ENCODE measurements at places on chromosomes 5 and 9.

- DNase-seq, result no peak
Measured at GRCh38 chr5:175354964-175355363, 89.0 kb downstream of the DRD1 start.

GRCh38 chr5:80623999-80624398 lies 30.5 kb upstream of the MSH3 start:
- DNase-seq, result no peak

- DNase-seq, result no peak
Measured at GRCh38 chr9:129407905-129408452, 212.9 kb downstream of the C9orf50 start.

DNA sequence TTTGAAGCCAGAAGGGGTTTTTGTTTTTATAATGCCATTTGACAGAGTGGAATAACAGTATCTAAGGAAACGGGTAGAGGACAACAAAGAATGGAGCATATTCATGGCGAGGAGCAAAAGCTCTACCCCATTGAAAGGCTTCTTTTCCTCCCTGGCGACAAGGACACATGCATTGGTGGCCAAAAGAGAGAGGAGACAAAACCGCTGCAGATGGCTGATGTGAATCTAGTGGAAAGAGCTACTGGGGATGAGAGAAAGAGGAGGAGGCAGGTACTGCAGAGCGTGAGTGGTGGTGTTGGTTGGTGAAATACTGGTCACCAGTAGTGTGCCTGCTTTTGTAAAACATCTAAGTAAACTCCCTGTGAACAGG lies 491 bp downstream of the APC start:
- DNase-seq, result no peak

- no peak for DNase-seq
Measured at GRCh38 chr9:128860937-128861336, 20.8 kb downstream of the KYAT1 start.

DNA sequence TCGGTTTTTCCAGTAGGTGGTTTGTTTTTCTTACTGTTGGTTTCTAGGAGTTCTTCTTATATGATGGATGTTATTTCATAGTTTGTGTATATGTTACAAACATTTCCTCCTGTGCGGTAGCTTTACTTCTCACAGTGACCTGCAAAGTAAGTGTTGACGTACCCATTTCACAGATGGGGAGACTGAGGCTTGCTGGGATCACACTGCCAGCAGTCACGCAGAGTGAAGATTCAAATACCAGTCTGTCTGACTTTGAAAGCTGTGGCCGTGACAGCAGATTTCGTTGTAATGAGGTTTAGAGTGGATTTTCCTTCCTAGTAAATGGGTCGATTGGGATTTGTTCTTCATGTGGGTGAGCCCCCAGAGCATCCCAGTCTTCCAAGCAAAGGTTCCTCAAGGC lies 13.0 kb downstream of the DBH start:
- DNase-seq, result no peak

- DNase-seq, result no peak
Measured at GRCh38 chr5:33425314-33425713, 15.5 kb upstream of the TARS1 start.

- DNase-seq, result no peak
Measured at GRCh38 chr9:121299467-121300282, 31.7 kb downstream of the GSN start.

GRCh38 chr9:129458663-129459546 lies 162.0 kb downstream of the C9orf50 start:
- DNase-seq, result no peak

DNA sequence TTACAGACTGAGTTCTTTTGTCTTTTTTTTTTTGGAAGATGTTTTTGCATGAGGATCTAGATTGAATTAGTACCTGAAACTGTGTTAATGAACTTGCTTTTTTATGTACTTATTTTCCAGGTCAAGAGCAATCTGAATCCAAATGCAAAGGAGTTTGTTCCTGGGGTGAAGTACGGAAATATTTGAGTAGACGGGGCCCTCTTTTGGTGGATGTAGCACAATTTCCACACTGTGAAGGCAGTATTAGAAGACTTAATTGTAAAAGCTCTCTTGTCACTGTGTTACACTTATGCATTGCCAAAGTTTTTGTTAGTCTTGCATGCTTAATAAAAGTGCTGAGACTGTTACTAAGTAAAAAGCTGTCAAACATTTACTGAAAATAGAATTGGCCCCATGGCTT lies 14.5 kb downstream of the SLC23A1 start:
- no peak for DNase-seq

DNA sequence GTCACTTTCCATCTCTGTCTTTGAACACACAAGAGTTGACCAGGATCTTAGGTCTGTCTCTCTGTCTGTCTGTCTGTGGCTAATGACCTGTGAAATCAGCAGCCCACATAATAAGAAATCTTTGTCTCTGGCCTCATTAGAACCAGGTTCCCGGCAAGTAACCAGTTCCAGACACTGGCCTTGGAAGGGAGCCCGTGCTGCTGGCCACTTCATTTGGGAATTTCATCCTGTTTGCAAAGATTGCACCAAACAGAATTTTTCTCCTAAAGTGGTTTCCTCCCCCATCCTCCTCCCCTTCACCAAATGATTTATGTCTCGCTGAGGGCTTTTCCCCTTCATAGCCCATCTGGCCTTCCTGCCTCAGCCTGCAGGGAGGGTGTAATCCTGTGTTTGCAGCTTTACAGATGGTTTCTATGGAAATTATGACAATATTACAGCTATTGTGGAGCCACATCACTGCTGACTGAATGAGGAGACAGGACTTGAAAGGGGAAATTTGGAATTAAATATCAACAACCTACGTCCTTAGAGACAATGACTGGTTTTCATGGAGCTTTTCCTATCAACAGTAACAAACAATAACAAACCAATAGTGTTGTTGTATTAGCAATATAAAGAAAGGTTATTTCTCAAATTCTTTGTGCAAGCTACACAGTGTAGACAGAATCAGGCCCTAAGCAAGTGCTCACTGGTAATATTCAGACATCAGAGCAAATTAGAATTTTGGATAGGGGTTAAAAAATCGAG lies 25.7 kb downstream of the DPYSL3 start:
- no peak for DNase-seq

DNA sequence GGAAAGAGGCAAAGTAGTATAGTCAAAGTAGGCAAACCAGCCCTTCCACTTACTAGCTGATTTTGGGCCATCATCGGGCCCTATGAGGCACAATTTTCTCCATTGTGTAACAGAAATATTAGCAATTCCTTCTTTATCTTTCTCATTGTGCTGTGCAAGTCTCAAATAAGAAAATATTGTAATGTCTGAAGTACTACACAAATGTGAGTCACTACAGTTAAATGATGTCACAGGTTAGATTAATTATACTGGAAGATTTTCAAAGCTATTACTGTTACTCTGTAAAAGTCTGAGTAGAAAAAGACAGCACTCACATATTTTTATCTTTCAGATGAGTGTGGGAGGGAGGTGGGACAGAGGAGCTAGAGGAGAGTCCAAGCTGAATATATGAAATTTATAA lies 12.4 kb upstream of the TMC1 start:
- DNase-seq, result no peak

DNA sequence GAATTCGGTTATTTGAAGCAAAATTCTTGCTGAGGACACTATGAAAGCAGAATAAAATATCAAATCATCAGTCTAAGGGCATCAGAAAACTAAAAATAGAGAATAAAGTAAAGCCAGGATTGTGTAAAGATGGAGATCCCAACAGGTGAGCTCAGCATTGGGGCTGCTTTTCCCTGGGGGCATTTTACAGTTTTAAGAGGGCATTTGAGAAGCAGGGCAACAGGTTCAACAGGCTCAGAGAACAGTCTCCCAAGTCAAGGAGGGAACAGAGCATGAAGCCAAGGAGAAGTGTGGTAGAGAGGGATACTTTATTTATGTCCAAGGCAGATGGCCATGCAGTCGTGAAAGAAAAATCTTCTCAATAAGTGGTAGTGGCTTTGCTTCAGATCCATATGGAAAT lies 145.4 kb downstream of the SYK start:
- no peak for DNase-seq

DNA sequence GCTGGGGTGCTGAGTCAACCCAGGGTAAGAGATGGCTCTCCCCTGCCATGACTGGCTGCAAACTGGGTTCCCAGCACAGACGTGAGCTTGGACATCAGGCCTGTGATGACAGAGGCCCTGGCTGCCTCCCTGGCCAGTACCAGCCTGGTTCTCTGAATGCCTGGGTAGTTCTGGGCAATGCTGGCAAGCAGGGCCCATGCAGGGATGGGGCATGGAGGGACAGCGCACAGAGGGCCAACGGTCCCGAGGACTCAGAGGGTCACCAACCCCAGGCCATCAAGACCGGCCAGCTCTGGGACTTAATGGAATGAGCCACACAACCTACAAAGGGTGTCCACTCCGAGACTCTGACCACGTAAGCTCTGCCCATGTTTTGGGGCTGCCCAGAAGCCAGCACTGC lies 241.4 kb downstream of the FSTL4 start:
- no peak for DNase-seq

GRCh38 chr5:33891446-33891787 lies 373 bp downstream of the ADAMTS12 start:
- no peak for DNase-seq

GRCh38 chr5:5025774-5026408 lies 114.2 kb upstream of the ADAMTS16 start:
- DNase-seq, result no peak

Measured in stimulated activated CD4-positive, alpha-beta T cell treated with anti-CD3 and anti-CD28 coated beads, TNF-alpha, amount 100 ng/mL, for 48 hours (primary cell).